Activated T-helper 2 cell treated with anti-CD3 and anti-CD28 coated beads, Interferon-gamma antibody, Interleukin-2, Interleukin-4, amounts not matched to agents 10 μg/mL and 5 μg/mL and 100 μg/mL, durations not matched to agents 14 hours and 24 hours and 36 hours (primary cell): ENCODE measurements at places on chromosomes 6 and 20.

DNA sequence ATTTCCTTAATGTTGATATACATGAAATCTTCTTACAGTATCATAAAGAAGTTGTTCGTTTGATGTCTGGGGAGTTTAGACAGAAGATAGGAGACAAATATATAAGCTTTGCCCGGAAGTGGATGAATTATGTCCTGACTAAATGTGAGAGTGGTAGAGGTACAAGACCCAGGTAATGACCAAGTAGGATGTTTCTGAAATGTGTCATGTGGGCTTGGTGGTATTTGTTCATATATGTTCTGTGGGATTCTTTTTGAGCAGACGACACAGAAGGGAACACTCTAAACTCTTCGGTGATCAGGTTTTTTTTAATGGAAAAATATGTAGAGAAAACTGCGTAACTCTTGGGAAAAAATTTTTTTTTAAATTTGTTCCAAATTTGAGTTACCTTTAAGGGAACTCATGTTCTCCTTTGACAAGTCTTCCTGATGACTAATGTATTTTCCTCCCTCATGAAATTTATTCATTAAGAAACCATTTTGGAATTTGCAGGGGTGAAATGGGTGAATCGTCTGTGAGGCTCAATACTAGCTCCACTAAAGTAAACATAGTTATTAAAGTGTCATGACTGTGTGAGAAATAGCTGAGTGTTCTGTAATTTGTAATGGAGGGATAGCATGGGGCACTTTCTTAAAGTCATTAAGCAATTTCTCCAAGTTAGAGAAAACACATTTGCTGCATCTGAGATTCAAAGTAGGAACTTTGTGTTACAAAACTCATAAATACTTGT lies 100.6 kb downstream of the MAP3K4 start:
- no peak for DNase-seq

DNA sequence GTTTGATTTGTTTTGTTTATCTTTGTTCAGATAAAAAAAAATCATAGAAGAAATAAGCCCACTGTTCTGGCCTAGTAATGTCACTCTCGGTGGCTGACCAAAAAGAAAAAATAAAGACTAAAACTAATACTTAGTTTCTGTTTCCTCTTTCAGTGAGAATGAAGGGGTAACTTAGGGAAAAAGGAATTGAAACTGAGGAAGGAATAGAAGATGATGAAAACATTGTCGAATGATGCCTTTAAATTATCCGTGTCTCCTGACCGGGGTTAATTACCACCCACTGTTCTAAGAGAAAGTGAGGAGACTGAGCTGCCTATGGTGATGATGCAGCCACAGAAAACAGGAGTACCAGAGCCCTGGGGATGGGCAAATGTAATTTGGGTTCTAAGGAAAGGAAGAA lies 73.1 kb downstream of the PTCHD4 start:
- DNase-seq: no peak

- no peak for DNase-seq
Observed at GRCh38 chr6:35216851-35217811, 3.4 kb downstream of the SCUBE3 start.

- no peak for DNase-seq
Observed at GRCh38 chr6:85115876-85116275, 334.0 kb upstream of the NT5E start.

- no peak for DNase-seq
Observed at GRCh38 chr6:169700296-169700695, 1.5 kb downstream of the WDR27 start.

GRCh38 chr20:17816804-17817587 lies 117.2 kb downstream of the BANF2 start:
- DNase-seq: no peak

DNA sequence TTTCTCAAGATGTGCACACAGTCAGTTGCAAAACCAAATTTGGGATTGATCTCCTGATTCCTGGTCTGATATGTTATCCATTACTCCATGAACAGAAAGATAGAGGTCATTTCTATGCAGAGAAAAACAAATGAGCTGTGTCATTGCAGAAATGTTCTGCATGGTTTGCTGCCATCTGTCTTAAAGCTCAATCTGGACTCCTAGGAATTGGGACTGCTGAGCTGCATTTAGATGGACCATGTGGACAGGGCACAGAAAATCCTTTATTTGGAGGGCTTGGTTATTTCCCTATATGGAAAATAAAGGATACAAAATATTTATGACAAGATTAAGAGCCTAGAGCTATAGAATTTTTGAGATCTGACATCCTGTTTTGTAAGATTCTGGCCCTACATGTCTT lies 91.3 kb downstream of the ADGRB3 start:
- DNase-seq: no peak

GRCh38 chr20:61057443-61058121 lies 194.5 kb upstream of the CDH4 start:
- DNase-seq: no peak

- DNase-seq: no peak
Observed at GRCh38 chr20:19603376-19603750, 154.7 kb upstream of the RIN2 start.

DNA sequence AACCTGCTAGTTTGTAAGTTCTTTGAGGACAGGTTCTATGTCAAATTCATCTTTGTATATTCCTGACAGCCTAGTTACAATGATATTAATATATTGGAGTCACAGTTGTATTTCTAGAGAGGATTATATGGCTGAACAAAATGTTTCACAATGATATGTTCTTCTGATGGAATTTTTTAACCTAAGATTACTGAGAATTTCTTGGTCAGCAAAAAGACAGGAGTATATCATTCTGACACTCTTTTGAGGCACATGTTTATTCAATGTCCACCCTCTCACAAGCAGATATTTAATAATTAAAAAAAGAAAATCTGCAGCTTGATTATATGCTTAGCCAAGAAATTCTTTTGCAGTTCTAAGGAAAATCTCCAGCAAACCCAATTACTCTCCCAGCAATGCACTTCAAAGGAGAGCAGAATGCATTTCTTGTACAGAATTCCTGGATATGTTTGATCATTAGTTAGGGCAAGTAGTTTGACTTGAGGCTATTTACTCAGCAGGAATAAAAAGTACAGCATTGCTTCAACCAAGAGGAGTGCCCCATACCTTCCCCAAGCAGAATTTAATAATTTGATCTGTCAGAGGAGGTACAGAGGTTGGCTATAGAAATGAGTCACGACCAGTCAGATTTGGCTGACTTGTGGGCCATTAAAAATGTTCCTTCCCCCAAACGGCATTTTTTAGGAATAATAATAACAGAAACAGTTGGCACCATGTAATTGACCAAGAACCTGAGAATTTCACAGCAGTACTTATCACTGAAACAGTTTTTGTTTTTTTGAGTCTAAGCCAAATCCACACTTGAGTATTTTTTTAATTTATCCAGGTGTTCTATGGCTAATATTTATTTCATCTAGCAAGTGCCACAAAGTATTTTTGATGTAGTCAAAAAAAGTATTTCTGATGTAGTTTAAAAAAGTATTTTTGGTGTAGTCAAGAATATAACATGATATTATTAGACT lies 508.1 kb upstream of the FLRT3 start:
- DNase-seq: no peak

GRCh38 chr6:16683641-16684194 lies 77.5 kb downstream of the ATXN1 start:
- no peak for DNase-seq
